ENCODE measurements at places on chromosomes 3 and 15.

DNA sequence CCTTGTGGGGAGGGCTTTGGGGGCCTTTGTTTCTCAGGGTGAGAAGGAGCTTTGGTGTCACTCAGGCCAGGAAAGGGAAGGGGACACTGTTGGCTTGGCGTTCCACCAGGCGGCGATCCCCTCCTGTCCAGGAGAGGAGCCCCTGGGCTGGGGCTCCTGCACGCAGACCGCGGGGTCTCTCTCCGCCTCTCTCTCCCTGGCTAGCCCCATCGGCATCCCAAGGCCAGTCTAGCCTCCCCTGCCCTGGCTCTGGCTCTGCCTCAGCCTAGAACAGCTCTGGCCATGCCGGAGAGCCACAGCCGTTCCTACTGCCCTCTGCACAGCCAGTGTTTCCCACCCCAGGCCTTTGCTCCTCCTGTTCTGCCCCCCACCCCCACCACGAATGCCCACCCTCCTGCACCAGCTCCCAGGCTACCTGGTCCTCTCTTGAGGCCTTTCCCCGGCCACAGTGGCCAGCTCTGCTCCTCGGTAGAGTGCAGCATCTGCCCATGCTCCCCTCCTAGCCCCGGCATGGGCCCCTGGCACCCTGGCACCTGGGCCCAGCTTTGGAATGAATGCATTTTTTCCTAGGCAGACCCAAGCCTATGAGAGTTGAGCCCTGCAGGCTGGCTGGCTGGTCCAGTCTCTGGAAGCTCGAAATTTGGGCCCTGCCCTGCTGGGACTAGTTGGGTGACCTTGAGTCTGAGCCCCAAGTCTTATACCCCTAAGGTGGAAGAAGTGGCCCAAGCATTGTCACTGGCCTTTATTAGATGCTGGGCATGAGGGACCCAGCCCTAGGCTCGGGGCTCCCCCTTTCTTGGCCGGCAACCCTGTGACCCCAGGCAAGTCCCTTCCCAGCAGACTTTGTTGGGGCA is 2.4 kb downstream of the PLXNA1 start:
- no peak for ATAC-seq

- ATAC-seq: no peak
These were observed 211.6 kb downstream of the GBE1 start for GRCh38 chr3:81549831-81550230.

GRCh38 chr3:42544492-42545283 is 37.1 kb downstream of the SEC22C start:
- ATAC-seq: no peak

- ATAC-seq: no peak
These were observed 7.4 kb downstream of the A4GNT start for GRCh38 chr3:138124706-138125355.

GRCh38 chr3:102449341-102449740 is 14.5 kb downstream of the ZPLD1 start:
- ATAC-seq: no peak

- peak; percentile 86 for ATAC-seq
These were observed 306.2 kb upstream of the DPPA4 start for GRCh38 chr3:109643590-109643989.

- ATAC-seq: no peak
These were observed 40.9 kb upstream of the RNU6-1 start for GRCh38 chr15:67880651-67881182.

DNA sequence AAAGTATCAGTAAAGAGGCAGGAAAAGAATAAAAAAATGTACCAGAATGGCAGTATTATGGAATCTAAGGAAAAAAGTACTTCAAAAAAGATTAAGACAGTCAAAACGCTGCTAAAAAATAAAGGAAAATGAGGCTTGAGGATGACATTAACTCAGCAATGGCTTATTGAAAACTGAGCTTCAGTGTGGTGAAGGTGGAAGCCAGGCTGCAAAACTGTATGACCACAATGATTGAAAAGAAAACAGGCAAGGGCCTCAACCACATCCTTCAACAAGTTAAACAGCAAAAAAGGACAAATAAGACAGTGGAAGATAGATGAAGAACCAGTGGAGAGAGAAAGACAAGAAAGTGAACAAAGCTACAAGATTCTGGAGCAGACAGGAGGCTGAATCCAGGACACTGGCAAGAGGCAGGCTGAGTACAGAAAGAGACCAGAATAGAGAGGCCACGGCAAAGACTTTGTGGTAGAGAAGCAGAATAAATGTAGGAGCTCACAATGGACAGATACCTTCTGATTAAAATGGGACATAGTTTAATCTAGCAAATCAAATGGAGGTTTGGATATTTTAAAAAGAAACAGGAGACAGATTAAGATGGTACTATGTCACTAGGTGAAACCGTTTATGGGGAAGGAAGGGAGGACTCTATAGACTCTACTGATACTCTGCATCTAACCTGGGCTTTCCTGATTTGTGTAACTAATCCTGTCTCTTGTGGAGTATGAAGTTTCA is 86.1 kb downstream of the TJP1 start:
- ATAC-seq: peak; percentile 63

GRCh38 chr3:156298938-156299337 is 178.6 kb downstream of the KCNAB1 start:
- ATAC-seq: no peak

GRCh38 chr15:43208052-43209002 is 12.5 kb downstream of the EPB42 start:
- no peak for ATAC-seq

GRCh38 chr15:34708422-34708821 is 46.4 kb downstream of the GJD2 start:
- no peak for ATAC-seq

DNA sequence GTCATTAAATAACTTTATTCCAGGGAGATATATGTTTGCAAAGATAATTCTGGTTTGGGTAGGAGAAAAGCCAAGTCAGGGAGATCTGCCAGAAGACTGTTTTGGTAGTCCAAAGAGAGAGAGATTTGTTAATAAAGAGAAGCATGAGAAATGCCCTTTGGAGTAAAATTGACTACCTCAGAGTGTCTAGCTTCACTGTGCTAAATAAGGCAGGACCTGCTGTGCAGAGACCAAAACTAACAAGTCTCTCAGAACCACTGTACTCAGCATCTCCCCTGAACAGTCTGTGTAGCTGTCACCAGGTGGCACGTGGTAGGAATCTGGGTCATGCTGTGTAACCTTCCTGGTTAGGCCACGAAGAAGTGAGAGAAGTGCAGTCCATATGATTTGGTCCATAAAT is 31.6 kb upstream of the SLC35G2 start:
- ATAC-seq: peak; percentile 96

GRCh38 chr15:65217526-65218482 is 6.5 kb upstream of the CILP start:
- no peak for ATAC-seq

DNA sequence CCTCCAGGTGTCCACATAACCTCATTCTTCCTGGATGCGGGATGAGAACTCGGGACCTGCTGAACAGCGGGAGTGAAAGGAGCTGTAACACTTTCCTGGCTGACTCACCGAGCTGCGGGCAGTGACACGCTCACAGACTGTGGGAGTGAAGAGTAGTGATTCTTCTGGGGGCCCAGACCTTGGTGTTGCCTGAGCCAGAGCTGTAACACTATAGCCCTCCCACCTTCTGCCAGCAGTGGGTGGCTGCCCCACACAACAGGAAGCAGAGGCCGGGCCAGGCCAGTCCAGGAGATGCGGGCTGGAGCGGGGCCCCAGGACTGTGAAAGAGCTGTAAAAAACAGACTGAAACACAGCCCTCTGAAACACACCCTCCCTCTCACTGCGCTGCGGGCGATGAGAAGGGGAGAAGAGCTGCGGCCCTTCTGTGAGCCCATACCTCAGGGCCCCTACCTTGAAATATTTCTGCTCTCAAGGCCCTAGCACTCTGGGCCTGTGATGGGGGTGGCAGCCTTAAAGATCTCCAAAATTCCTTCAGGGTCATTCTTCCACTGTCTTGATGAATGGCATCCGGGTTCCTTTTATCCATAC is 464.0 kb upstream of the CCDC54 start:
- no peak for ATAC-seq

DNA sequence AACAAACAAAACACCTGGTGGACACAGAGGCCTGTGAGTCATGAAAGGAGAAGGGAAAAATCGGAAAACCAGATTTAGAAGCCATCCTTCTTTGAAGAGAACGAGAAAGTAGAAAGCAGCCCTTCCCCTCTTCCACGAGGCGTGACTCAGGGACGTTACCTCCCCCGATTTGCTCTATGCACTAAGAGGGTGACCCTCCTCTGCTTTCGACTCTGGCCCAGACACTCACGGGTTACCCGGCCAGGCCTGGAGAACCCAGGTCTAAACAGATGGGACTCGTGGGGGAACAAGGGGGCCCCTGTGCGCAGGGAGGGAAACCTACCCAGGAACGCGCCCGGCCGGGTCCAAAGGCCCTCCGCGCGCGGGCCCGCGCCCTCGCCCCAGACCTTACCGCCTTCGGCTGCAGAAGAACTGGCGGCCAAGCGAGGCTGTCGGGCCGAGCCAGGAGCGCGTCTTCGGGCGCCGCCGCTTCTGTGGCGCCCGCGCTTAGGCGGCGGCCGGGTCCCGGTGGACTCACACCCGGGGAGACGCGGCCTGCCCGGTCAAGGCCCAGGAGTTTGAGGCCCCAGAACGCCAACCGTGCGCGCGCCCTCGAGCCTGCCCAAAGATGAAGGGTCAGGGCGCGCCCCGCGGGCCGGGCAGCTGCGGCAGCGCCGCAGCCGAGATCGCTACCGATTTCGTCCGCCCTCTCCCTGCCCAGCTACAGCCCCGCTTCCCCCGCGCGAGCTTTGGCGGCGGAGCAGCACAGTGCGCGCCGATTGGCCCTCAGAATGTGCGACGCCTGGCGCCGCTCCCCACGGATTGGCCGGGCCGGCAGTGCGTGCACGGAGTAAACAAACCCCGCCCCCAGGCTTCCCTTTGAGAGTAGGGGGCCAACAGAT is at the start of gene TFDP2:
TSS of gene TFDP2 (minus strand) at position 753 of the 881 bp plus-strand sequence. CDS start 47,795 bp downstream, outside the sequence.
- peak; percentile 100 for ATAC-seq

GRCh38 chr15:42994546-42994945 is 74.0 kb upstream of the TTBK2 start:
- no peak for ATAC-seq

GRCh38 chr15:39887832-39888231 is 32.2 kb downstream of the GPR176 start:
- ATAC-seq: no peak

- no peak for ATAC-seq
These were observed 48.4 kb downstream of the MOBP start for GRCh38 chr3:39515681-39516441.

GRCh38 chr3:42175386-42176240 is 84.5 kb downstream of the TRAK1 start:
- no peak for ATAC-seq

- ATAC-seq: no peak
These were observed 1043.8 kb downstream of the OTOL1 start for GRCh38 chr3:162540421-162540820.

DNA sequence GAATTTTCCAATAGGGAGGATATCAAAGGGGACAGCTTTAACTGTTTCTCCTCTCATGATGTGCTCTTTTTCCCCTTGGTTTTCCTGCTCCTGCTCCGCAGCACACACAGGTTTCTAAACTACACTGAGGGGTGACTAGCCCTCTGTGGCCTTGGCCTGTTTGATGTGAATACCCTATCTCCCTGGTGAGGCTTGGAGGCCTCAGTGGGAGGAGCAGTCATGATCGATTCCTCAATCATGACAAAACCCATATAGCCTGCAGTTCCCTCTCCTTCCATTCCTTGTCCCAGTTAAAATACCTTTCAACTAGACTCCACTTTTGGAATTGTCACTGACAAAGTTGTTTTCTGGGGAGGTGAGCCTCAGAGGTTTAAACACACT is 24.0 kb upstream of the USP3 start:
- no peak for ATAC-seq

GRCh38 chr3:41933154-41933676 is 28.7 kb downstream of the ULK4 start:
- no peak for ATAC-seq

DNA sequence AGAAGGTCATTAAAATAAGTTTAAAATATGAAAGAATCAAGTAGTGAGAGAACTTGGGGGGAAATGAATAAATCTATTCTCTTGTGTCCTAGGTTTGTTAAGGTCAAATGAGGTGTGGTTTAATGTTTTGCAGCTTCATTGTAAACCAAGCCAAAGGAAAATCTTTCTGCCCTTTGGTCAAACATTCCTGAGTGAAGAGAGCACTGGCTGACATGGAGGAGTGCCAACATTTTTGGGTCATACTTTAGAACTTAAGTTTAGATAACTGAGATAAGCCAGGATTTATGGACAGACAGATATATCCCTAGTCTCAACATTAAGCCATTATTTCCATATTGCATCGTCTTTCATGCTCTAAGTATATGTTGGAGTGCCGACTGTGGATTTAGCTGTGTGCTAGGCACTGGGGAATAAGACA is 66.4 kb downstream of the PTPRG start:
- no peak for ATAC-seq

GRCh38 chr15:31513178-31513577 is 186.5 kb downstream of the KLF13 start:
- ATAC-seq: no peak

DNA sequence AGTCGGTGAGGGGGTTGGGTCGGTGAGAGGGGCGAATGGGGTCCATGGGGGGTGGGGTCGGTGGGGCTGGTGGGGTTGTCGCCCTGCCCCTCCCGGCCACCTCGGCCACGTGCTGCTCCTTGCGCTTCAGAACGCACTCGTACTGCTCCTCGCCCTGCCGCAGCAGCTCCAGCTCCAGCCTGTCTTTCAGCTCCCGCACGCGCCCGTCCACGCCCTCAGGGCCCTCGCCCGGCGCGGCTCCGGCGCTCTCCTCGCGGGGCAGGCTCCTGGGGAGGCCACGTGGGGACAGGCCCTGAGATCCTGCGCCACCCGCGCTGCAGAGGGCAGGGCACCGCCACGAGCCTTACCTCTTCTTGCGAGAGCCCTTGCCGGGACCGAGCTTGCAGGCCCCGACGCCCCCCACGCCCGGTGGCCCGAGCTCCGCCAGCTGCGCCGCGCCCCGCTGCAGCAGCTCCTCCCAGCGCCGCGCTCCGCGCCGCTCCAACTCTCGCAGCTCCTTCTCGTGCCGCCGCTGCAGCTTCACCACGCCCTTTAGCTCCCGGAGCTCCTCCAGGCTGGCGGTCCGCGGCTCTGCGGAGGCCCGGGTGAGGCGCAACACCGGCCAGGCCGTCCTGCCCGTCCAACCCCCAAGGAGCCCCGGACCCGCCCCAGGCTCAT is 8.2 kb upstream of the ANKRD63 start:
- no peak for ATAC-seq

DNA sequence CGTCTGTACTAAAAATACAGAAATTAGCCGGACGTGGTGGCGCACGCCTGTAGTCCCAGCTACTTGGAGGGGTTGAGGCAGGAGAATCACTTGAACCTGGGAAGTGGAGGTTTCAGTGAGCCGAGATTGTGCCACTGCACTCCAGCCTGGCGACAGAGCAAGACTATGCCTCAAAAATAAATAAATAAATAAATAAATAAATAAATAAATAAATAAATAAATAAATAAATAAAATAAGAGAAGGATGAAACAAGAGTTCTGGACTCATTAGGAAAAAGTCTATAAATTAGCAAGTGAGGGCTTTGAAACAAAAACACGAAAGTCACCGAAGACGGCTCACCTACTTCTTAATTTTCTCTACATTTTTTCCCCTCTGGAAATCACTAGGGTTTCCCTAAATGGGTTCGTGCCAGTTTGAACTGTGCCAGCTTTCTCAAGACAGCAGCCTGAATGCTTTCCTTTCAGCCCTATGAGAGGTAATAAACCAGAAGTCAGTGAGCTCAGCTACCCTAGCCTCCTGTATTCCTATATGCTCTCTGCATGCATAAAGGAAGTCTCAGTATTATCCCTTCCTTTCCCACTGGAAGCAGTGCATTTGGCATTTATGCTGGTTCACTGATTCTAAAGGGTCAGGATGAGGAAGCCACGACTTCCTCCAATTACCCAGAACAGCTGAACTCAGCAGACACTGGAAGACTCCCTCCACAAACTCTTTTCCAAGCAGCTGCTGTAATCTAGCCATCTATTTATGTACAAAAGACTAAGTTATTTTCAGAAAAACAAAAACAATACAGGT is 266.9 kb downstream of the ZBBX start:
- ATAC-seq: no peak

Measured in activated T-helper 17 cell treated with anti-CD3 and anti-CD28 coated beads, Interleukin-2, amount 50 U/mL, for 72 hours (primary cell).